Right cardiac atrium (tissue), 5 donors: ENCODE measurements at places on chromosomes 12 and 14. TPM values are rescaled to one million over a fixed set of nuclear protein-coding genes. Genes with fewer than 3 reads are reported as not detected.

CCDC196 gene
- total RNA-seq = not detected

KIF21A gene
- 58.7 TPM for total RNA-seq

P2RX2 gene
- total RNA-seq = not detected

ISCU gene
- total RNA-seq = 363 TPM

AKAP5 gene
- total RNA-seq = 0.24 TPM

KCNC2 gene
- not detected for total RNA-seq

HOXC4 gene
- total RNA-seq = 0.37 TPM

GRCh38 chr12:127809275-127809674 lies 457.7 kb upstream of the TMEM132C start:
- DNase-seq = no peak

DNA sequence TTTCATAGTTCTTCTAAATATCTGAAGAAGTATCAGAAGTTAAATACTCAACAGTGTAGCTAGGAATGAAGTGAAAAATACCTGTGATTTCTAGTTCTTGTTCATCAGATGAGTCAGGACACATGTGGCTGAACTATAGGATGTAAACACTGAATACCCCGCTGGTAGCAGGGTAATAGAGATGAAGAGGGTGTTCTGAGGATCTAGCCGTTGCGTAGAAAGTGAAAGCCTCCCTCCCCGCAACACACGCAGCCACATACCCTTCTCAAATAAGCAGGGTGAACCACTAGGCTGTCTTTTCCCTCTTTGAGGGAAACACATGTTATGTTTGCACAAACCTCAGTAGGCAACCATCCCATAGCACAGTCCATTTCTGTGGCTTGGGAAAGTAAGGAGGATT lies 16.4 kb upstream of the RNASE12 start:
- DNase-seq = no peak

- no peak for DNase-seq
Measured at GRCh38 chr14:68925373-68925772, 53.7 kb downstream of the ACTN1 start.

DNA sequence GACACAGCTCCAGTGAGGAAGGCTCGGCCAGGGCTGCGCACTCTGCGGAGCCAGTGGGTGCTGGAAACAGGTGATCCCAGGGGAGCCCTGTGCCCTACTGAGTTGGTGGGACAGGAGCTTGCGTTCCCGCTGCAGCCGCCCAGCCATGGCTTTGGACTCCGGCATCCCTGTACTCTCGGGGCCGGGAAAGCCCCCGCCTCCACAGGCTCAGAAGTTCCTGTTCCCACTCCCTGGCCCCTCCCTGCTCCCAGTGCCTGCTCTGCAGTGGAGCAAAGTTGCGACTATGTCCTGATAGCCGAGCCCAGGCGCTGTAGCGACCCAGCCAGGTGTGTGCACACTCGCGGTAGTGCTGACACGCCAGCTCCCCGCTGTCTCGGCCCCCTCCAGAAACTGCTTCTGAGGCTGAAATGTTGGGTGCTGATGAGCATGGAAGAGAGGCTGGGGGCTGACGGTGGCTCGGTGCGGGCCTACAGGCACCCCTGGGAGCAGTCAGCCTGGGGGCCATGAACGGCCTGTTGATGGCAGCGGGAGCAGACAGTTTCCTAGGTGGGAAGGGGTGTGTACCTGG lies 344.6 kb upstream of the MGAT4C start:
- DNase-seq = peak; percentile 31

DNA sequence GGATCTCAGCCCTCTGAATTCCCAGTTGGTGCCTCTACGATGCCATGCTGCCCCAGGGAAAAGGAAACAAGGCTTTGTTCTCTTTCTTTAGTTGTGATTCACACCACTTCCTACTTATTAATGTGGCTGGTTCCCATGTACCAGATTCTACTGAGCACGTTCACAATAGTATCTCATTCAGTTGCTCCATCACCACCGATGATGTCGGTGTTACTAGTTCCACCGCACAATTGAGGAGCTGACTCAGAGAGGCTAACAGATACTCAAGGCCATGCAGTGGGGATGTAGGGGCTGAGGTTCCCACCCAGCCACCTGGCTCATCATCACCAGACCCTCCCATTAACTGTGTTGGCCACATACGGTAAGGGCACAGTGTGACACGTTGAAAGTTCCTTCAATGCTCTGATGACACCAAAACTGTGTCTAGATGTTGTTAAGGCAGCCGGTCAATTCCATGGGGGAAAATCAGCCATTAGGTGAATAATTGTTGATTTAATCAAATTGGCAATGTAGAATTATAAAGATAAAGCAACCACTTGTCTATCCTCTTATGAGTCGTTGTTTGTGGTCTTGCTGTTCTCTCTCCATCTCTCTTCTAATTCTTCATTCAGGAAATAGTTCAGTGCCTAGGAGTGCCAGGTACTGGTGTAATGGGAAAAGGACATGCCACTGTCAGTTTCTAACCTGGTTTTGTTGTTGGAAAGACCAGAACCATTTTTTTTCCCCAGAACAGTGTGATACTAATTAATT lies 244.2 kb upstream of the CRY1 start:
- DNase-seq = no peak

DNA sequence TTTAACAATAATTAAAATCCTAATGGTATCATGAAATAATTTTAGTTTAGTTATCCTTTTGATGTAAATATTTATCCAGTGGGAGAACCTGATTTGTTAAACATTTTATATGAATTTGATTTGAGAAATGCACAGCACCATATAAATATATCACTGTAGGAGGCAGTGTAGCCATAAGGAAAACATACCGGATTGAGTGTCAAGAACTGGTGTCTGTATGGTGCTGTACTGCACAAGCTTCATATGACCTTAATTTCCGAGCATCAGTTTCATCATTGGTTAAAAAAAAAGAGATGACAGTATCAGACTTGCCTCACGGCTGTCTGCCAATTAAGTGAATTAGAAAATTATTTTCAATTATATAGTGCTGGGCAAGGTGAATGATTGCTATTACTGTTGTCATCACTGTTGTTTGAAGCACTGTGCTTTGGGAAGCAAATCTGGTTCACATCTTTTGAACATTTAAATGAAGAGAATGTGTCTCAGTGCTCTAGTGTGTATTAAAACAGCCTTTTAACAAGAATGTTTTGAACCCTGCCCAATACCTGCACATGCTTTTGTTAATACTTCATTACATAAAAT lies 72.1 kb downstream of the TMTC2 start:
- DNase-seq = no peak

- no peak for DNase-seq
Measured at GRCh38 chr14:21498540-21499526, 12.3 kb downstream of the METTL3 start.

DNA sequence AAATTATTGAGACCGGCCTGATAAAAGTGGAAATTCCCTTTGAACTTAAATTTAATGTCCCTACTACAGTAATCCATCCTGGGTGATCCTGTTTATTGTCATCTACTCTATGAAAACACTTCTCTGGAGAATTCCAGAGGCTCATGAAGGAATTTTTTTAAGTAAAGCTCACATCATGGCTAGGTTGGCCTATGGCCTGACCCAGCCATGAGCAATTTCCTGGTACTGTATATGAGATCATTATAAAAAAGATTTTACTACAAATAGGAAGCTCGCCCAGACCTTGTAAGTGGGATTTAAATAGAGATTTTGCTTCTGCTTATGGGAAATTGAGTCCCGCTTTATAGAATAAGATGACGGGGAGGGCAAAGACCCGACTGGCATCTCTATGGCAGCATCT lies 215.5 kb downstream of the DPF3 start:
- no peak for DNase-seq

GRCh38 chr14:105664691-105665090 lies 138.3 kb downstream of the TMEM121 start:
- no peak for DNase-seq

DNA sequence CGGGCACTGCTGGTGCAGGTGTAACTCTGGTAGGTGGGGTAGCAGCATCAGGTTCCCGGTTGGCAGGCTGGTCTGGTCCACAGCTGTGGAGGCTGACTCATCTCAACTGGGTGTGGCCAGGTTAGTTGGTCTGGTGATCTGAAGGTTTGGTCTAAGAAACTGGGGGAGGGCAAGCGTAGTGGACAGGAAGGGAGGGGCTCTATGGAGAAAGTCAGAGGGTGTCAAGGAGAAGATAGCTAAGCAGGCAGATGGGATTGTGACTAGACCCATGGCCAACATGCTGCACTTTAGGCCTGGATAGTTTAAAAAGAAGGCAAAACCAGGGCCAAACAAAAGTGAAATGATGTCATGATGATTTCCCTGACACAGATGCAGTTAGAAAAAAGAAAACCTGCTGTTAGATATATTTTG lies 7.9 kb downstream of the TRIM9 start:
- no peak for DNase-seq

- no peak for DNase-seq
Measured at GRCh38 chr14:104252256-104253215, 114.1 kb downstream of the KIF26A start.

- DNase-seq = no peak
Measured at GRCh38 chr14:94748667-94749347, 21.1 kb downstream of the GSC start.

DNA sequence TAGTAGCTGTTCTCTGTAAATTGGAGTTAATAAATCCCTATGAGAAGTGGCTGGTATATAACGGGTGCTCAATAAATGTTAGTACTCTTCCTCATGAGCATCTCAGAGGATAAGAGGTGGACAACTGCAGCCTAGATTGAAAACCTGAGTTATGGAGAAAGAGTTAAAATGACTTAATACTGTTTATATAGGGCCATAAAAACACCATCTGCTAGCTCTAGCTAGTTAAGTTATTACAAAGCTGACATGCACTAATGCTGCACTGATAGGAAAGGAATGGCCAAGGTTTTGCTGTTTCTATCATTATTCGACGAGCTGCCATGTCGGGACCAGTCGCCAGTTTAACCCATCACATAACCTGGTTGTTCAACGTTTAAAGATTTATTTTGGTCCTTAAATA lies 72.0 kb upstream of the SEL1L start:
- DNase-seq = no peak

DNA sequence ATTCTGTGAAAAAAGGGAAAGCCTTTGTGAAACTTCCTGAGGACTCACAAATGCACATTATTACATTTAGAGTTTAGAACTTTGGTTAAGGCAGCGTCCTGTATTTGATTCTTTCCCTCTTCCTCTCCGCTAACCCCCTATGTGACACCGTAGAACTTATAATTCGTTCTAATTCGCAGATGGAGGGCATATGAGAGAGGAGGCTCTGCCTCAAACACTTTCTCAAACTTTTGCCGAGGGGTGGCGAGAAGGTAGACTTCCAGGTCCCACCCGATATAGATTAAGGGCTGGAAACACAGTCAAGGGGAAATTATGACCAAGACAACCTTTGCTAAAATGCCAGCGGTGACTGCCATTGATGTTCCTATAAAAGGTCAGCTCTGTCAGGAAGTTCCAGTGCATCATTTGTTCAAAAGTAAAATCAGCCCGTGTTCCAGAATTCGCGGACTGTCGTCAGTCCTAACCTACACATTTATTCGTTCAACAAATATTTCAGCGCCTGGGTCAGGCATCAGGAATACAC lies 904 bp upstream of the PAPOLA start:
- DNase-seq = no peak

DNA sequence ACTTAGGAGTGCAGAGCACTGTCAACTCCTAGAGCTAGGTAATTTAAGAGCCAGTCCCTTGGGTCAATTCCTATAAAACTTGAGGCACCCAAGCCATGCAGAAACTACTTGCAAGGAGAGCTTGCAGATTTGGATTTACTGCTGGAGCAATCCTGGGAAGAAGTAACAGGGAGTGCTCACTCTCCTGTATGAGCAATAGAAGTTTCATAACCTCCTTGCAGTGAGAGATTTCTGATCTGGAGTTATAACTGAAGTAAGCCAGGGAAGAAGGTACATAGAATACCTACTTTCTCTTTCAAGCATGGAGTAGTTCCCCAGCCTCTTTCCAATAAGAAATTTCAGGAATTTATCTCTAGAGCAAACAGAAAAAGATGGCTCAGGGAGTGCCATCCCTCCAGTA lies 650.1 kb upstream of the USP15 start:
- no peak for DNase-seq

DNA sequence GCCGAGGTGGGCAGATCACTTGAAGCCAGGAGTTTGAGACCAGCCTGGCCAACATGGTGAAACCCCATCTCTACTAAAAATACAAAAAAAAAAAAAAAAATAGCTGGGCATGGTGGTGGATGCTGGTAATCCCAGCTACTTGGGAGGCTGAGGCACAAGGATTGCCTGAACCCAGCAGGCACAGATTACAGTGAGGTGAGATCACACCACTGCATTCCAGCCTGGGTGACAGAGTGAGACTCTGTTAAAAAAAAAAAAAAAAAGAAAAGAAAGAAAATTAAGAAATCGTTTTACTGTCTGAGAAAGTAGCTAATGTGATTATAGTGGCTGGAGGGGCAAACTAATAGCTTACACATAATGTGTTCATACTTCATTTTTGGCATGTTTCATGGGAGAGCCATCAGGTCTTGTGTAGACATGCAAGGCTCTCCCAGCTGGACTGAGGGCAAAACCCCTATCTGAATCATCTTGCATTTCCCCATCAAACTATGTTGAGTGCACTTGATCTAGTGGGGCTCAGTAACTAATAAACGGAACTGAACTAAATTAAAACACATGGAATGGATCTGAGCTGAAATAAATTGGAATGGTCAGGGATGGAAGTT lies 16.2 kb downstream of the KIF21A start:
- no peak for DNase-seq

- no peak for DNase-seq
Measured at GRCh38 chr12:57743769-57744168, 1.1 kb upstream of the TSPAN31 start.
